ENCODE measurements at places on chromosomes 3 and 15. TPM values are rescaled to one million over a fixed set of nuclear protein-coding genes. Genes with fewer than 3 reads are reported as not detected.
A peak's percentile ranks its signal among the peaks of the same experiment; 100 is the strongest.

DNA sequence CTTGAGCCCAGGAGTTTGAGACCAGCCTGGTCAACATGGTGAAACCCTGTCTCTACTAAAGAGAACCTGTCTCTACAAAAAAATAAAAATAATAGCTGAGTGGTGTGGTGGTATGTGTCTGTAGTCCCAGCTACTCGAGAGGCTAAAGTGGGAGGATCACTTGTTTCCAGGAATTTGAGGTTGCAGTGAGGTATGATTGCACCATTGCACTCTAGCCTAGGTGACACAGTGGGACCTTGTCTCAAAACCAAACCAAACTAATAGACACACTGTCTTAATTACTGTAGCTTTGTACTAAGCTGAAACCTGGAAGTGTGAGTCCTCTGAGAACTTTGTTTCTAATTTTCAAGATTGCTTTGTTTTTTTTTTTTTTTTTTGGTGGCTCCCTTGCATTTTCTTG, 30.4 kb downstream of the MGA start:
- DNase-seq, result no peak

GRCh38 chr3:159882790-159883779, 105.5 kb upstream of the IL12A start:
- no peak for DNase-seq

- DNase-seq, result no peak
Measured at GRCh38 chr3:171774521-171774920, 35.8 kb downstream of the PLD1 start.

- no peak for DNase-seq
Measured at GRCh38 chr3:154684021-154684420, 254.0 kb upstream of the GPR149 start.

DNA sequence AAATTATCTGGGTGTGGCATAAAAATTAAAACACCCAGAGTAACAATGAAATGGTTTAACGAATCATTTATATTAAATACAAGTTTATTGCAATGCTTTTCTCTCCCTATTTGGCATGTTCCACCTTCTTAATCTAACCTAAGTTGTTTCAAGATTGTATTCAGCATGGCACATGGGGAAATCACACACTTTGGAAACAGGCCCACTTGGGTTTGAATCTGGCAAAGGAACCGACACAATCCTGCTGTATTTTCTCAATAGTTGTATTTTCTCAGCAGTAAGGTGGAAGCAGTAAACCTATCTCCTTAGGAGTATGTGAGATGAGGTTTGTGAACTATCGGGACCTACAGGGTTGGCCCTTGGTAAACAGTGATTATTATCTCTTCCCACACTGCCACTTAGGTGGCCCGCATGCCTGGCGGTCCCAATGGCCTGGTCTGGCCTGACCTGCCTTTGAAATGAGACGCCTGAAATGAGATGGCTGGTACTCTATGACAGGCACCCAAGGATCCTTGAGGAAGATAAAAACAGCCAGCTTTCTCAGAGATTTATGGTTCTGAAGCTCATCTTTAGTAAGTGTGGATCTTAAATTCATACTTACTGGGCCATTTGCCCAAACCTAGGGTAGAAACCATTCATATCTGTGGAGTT, 45.3 kb upstream of the VILL start:
- DNase-seq, result no peak

- DNase-seq, result no peak
Measured at GRCh38 chr15:65333856-65334255, 29.4 kb downstream of the RNU5B-1 start.

DNA sequence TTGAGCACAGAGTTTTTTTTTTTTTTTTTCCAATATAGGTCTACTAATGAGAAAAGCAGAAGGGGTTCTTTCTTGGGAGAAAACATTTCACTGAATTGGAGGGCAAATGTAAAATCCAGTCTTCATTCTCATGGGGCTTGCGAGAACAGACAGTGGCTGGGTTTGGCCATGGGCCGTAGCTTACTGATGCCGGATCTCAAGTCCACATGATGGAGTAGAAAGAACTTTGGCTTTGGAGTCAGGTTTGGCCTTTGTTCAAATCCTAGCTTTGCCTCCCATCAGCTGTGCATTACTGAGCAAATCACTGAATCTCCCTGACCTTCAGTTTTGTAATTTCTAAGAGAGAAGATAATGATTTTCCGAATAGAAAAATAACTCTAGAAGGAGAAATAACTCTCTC, 59.7 kb downstream of the LMCD1 start:
- no peak for DNase-seq

GRCh38 chr3:156339491-156339890, 215.4 kb downstream of the SSR3 start:
- DNase-seq, result no peak

DNA sequence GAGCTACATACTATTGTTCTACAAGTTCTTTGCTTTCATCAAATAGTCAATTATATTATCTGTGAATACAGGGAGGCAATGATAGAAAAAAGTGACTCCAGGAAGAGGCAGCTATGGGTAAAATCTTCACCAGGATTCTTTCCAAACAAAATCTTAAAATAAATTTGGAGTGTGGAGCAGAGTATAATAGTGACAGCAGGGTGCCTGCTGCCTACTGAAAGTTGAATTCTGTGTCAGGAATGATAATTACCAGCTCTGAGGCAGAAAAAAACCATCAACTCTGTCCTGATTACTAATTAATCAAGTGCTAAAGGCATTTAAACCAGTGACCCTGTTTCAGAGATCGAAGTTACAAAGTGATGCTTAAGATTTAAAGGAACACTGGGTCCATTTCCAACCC, 148.0 kb downstream of the DIPK2A start:
- no peak for DNase-seq

GRCh38 chr3:38468765-38469164, 15.1 kb downstream of the ACVR2B start:
- no peak for DNase-seq

GRCh38 chr3:191382661-191383060, 52.3 kb upstream of the UTS2B start:
- no peak for DNase-seq

DNA sequence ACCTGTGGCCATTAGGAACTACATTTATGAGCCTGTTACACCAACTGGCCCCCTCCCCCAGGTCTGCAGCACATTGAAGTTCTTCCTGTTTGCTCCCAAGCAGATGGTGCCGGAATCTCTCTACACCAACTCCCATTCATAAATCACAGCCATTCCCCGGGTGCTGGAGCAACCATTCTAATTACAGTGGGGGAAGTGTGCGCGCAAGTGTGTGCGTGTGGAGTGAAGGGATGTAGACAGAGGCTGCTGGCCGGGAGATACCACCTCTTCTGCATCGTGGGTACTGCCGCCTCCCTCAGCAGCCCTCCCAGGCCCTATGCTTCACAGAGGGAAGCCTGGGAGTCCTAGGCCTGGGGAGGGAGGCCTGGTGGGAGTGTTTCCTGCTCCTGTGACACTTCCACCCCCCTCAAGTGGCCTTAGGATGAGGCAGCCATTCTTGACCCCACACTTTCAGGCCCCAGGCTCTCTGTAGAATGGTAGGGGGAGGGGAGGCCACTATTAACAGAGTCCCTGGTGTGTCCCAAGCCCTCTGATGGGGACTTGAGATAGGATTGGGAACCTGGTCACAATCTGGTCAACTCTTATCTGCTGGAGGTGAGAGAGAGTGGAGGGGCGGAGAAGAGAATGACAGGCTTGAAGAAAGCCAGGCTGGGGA, 69.1 kb downstream of the MAGEF1 start:
- peak; percentile 78 for DNase-seq

- DNase-seq, result no peak
Measured at GRCh38 chr15:87528873-87529272, 727.7 kb downstream of the NTRK3 start.

DNA sequence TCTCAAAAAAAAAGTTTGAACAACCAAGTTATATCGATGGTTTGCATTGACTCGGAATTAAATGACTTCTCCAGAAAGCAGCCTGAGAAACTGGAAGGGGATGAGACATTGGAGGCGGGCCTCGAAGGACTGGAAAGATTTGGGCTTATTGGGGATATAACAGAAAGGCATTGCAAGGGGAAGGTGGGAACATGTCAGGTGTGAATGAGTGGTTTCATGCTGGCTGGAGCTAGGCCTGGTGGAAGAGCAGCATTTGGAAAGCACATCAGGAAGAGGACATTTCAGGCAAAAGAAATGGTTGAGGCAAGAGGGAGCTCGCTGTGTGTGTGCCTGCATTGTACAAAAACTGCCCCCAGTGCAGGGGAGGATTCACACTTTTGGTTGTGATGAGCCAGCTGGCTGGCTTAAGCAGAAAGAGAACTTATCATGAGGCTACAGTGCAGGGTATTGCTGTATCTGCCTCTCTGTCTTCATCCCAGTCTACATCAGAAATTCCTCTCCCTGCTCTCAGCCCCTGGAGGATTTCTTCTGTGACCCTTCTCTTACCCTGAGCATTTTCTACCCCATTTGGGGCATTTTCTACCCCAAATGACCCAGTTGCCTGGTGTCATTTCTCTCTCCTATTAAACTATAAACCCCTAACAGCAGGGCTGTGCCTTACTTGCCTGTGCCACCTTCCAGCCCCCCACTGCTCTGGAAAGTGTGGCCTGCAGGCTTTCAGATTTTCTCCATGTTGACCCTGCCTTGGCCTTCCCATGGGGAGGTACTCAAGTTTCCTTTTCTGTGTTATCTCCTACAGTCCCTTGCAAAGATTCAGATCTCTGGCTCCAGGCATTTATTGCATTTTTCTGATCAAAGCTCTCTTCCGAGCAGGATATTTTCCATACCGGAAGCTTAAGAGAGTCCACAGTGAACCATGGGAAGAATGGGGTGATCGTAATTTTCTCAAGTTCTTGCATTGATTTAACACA, 64.4 kb upstream of the FLNB start:
- DNase-seq, result no peak

- no peak for DNase-seq
Measured at GRCh38 chr3:2910997-2911396, 199.2 kb downstream of the IL5RA start.

GRCh38 chr3:35665390-35666055, 26.2 kb downstream of the ARPP21 start:
- DNase-seq, result no peak

DNA sequence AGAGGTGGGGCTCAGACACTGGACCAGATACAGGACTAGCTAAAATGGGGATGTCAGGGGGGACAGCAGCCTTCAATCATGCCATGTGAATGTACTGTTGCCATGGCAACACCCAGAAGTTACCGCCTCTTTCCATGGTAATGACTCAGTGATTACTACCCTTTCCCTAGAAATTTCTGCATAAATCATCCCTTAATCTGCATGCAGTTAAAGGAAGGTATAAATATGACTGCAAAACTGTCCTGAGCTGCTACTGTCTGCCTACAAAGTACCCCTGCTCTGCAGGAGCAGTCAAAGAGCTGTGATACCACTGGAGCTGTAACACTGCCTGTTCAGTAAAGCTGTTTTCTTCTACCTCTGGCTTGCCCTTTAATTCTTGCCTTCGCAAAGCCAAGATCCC, 168.2 kb downstream of the PEAK1 start:
- DNase-seq, result no peak

GRCh38 chr3:45564172-45564571, 30.4 kb upstream of the LIMD1 start:
- no peak for DNase-seq

- peak; percentile 78 for DNase-seq
Measured at GRCh38 chr3:197297476-197298340, 704 bp downstream of the DLG1 start.

- no peak for DNase-seq
Measured at GRCh38 chr3:120029749-120030148, 64.5 kb downstream of the GSK3B start.

DNA sequence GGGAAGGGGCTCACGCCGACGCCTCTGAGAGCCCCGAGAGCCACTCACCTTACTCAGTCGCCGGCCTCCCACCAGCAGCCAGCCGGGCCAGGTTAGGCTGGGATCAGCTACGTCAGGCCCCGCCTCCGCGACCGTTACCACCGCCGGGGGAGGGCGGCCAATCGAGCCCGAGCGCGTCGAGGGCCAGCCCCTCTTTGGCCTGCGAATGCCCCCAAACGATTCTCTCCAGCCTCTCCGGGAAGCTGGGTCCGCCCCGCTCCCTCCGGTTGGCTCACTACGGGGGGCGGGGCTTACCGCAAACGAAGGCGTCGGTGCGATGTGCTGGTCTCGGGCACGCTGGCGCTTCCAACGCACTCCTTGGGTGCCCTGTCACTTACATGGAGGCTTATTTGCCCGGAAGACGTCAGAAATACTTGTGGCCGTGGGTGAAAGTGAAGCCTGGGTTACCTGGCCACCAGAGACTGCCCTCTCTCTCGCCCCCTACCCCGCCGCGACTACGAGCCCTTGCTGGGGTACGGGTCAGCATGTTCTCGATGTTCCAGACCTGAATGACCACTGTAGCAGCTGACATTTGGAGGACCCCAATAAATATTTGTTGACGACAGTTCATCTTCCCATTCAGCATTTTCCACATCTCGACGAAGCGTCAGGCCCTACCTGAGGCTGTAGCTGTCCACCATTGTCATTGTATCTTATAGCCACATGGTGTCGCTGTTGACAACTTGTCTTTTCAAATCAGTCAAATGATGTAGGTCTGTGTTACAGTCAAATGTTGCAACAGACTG, at the start of gene CEP70:
CEP70 (minus strand) TSS at position 111 of the 785 bp plus-strand sequence. CDS start 21,333 bp downstream, outside the sequence.
- DNase-seq, result peak; percentile 91

- DNase-seq, result no peak
Measured at GRCh38 chr3:32577581-32578556, 7.2 kb upstream of the DYNC1LI1 start.

- DNase-seq, result no peak
Measured at GRCh38 chr3:185084901-185085300, 68.0 kb downstream of the C3orf70 start.

GRCh38 chr3:8875836-8876235, 87.4 kb downstream of the RAD18 start:
- DNase-seq, result no peak

GRCh38 chr3:58383904-58384303, 49.7 kb downstream of the PDHB start:
- no peak for DNase-seq

GRCh38 chr3:185021256-185021655, 131.6 kb downstream of the C3orf70 start:
- no peak for DNase-seq

GRCh38 chr15:37698679-37699078, 235.8 kb upstream of the TMCO5A start:
- no peak for DNase-seq

- DNase-seq, result no peak
Measured at GRCh38 chr3:149900322-149900721, 70.4 kb downstream of the PFN2 start.

GRCh38 chr3:179321668-179322285, 1.1 kb upstream of the ZNF639 start:
- DNase-seq, result peak; percentile 27

DNA sequence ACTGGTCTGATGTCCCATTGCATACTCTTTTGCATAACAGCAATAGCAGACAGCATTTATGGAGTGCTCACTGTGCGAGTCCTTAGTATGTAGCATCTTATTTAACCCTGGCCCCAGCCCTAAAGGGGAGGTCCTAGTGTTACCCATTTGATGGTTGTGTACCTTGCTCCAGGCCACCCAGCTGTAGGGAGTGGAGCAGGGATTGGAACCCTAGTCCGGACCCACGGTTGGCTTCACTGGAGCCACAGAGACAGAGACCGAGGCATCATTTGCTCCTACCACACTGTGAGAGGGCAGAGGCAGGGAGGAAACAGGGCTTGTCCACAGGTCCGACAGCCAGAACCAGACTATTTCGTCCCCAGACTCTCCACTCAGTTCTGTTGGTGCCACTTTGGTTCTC, 16.0 kb upstream of the TSEN2 start:
- DNase-seq, result no peak

SLC24A5 gene
- 0.93 TPM for polyA plus RNA-seq

NR2E3 gene
- polyA plus RNA-seq, result 0.70 TPM

PATL2 gene
- polyA plus RNA-seq, result 1.2 TPM

CCDC9B gene
- polyA plus RNA-seq, result 10.8 TPM

CSPG5 gene
- 1.1 TPM for polyA plus RNA-seq

TMF1 gene
- 44.9 TPM for polyA plus RNA-seq

MYH15 gene
- 0.42 TPM for polyA plus RNA-seq

POPDC2 gene
- polyA plus RNA-seq, result 3.5 TPM

COMMD4 gene
- 84.8 TPM for polyA plus RNA-seq

RMDN3 gene
- 38.9 TPM for polyA plus RNA-seq

Data from right renal pelvis (tissue), 4 donors.